Activated CD8-positive, alpha-beta T cell treated with anti-CD3 and anti-CD28 coated beads, Interleukin-2, amount 10 ng/mL, durations not matched to agents 7 days and 5 days (primary cell): ENCODE measurements at places on chromosomes 7 and 10. TPM values are rescaled to one million over a fixed set of nuclear protein-coding genes. Genes with fewer than 3 reads are reported as not detected.

DNA sequence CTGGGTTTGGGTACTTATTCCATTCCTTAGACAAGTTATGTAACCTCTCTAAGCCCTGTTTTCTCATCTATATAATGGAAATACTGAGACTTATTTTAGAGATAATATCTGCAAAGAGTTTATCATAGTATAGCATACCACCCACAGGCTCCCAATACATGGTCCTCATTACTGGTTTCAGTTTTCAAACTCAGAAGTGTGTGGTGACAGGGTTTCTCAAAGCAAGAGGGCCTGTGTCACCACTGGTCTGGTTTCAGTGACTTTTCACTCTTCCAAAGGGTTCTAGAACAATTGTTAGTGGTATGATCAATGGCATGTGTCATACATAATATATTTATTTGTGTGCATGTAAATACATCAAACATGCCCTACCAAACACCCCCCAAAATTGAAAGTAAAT, 89.2 kb upstream of the BMPER start:
- no peak for DNase-seq

The LIPJ gene
- total RNA-seq = not detected

The NKX2-3 gene
- not detected for total RNA-seq

GRCh38 chr7:157861551-157861950, 524.7 kb downstream of the DNAJB6 start:
- no peak for DNase-seq

- no peak for DNase-seq
These were observed 33.9 kb downstream of the BCAP29 start for GRCh38 chr7:107613948-107614347.

The WDFY4 gene
- 0.16 TPM for total RNA-seq

DNA sequence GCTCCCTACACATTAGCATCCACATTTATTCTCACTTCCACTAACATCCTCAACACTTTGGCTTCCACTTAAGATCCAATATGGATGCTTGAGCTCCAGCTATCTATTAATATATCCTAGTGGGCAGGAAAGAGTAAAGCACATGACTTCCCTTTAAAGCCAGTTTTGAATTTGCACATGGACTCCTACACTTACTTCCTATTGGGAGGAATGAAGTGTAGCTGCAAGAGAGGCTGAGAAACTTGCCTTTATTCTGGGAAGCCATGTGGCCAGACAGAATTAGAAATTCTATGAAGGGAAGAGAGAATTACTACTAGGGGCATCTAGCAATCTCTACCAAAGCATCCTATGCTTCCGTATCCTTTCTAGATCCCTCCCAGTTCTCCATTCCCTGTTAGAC, 3.0 kb upstream of the TSPAN14 start:
- no peak for DNase-seq

DNA sequence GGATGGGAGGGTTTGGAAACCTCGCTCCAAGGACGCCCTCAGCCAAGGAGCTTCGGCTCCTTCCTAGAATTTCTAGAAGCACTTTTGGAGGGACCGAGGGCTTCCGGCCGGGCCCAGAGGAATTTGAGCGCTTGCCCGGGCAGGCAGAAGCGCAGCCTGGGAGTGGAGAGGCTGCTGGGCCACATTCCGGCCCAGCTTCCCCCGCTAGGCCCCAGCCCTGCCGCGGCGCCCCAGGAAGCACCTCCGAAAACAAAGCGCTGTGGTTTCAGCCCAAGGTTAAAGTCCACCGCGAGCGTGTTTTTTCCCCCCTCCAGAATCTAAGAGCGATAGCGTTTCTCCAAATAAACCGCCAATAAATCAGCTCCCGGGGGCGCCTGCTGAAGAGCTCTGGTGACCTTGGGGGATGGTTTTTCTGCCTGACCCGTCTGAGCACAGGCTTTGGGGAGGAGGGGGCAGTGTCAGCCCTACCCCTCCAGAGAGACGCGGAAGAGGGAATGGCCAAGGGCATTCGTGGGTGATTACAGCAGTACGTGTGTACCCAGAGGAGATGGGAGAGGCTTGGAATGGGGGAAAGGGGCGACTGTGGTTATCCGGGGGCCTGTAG, 5.7 kb upstream of the TNRC18 start:
- peak; percentile 46 for DNase-seq

DNA sequence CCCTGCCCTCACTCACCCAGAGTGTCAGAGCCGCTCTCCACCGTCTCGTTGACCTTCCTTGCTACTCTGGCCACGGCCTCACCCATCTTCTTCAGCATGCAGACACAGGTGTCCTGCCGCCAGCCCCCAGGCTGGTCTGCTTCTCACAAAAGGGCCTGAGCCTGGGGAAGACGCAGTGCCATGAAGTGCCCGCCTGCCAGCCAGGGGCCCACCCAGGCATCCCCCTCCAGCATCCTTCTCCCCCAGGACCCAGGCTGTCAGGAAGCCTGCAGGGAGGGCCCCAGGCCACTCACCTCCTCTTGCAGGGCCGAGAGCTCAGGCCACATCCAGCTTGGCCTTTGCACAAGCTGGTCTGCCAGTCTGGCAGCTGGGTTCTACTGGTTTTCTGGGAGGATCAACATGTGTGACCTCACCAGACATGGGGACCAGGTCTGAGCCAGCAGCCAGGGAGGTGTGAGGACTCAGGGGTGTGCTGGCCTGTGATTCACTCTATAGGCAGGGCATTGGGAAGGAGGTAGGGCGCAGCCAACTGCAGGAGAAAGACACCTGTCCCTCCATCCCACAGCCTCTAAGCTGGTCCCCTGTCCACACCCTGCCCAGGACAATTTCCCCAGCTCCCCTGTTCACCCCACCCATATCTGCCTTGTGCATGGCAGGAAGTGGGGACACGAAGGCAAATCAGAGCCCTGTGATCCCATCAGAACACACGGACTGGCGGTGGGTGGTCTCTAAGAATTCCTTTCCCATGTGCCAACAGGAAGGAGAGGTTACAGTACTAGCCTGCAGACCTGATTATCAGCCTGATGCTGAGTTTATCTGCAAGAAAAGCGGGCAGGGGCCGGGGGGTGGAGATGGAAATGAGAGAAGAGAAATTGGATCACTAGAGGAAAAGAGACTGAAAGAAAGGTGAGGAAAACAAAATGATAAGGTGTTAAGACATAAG, 5.7 kb downstream of the LRRC20 start:
- DNase-seq = no peak

The DLX5 gene
- total RNA-seq = not detected

DNA sequence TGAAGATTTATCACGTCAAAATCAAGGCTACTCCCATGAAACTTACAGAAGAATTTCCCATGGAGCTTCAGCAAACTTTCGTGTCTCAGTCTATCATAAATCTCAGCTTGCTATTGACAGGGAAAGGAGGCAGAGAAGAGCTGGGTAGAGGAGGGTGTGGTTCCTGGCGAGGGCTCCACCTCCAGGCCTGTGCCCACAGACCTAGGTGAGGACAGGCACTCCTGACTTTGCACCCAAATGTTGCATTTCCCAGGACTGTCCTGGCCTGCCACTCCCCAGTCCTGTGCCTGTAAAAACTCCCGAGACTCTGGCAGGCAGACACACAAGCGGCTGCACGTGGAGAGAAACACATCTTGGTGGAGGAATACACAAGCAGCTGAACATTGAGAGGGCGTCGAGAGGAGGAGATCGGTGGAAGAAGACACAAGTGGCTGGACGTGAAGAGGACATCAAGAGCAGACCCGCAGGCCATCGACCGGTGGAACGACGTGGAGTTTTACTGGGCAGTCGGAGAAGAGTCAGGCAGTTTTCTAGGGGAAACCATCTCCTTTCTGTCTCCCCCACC, 145.1 kb downstream of the CTNNA3 start:
- DNase-seq = no peak

GRCh38 chr10:5951167-5951711, 26.1 kb downstream of the IL15RA start:
- no peak for DNase-seq

The ZNF277 gene
- total RNA-seq = 15.6 TPM

- DNase-seq = no peak
These were observed 3.8 kb downstream of the SPRN start for GRCh38 chr10:133420579-133420978.

DNA sequence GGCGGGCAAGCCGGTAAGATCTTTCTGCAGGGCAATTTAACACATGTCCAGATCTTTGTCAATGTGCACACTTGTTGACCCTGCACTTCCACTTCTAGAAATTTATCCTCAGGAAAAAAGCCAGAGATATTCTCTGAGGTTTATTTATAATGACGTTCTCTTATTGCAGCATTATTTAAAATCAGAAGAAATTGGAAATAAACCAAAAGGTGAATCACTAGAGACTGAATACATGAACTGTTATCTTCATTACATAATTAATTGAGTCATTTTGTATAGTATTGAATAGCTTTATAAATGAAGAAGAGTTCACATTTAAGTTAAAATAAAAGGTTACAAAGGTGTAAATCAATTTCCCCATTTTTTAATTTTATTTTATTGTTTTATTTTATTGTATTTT, 16.3 kb upstream of the SAR1A start:
- DNase-seq = no peak

- DNase-seq = no peak
These were observed 149.5 kb upstream of the VWC2 start for GRCh38 chr7:49623943-49624342.

The FOXI2 gene
- total RNA-seq = not detected
